Stimulated activated CD4-positive, alpha-beta T cell treated with anti-CD3 and anti-CD28 coated beads, Interleukin-15, amount 100 ng/mL, for 48 hours (primary cell): ENCODE measurements at places on chromosomes 5 and 9.
A peak's percentile ranks its signal among the peaks of the same experiment; 100 is the strongest.

- DNase-seq = peak; percentile 48
Observed at GRCh38 chr5:140175367-140176030, 511 bp downstream of the CYSTM1 start.

- no peak for DNase-seq
Observed at GRCh38 chr5:45440466-45440865, 255.7 kb downstream of the HCN1 start.

DNA sequence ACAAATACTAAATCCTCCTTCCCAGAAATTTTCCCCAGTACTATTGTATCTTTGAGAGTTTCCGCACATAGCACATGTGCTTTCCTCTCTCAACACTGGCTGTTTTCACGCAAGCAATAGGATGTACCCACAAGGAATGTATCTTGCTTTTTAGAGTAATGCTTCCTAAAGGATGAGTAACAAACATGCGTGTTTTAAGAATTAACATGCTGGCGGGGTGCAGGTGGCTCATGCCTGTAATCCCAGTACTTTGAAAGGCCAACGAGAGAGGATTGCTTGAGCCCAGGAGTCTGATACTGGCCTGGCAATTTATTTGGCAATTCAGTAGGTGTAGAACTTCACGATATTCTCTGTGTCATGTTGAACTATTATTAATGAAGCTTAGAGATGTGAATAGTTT lies 4.6 kb downstream of the RUFY1 start:
- no peak for DNase-seq

DNA sequence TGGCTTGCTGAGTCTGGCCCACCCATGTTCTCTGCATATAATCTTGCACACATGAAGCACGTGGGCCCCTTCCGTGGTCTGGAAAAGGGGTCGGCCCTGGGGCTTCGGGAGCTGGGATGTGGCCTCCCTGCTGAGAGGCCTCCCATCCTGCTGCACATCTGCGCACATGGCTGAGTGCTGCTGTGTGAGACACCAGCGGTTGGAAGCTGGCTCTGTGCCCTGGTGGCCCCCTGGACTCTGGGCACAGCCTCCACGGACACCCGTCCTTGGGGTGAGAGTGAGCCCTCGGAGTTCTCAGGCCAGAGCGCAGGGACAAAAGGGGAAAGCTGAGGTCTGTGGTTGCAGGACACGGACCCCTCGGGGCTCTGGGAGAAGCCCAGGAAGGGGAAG lies 115.8 kb downstream of the RXRA start:
- no peak for DNase-seq

DNA sequence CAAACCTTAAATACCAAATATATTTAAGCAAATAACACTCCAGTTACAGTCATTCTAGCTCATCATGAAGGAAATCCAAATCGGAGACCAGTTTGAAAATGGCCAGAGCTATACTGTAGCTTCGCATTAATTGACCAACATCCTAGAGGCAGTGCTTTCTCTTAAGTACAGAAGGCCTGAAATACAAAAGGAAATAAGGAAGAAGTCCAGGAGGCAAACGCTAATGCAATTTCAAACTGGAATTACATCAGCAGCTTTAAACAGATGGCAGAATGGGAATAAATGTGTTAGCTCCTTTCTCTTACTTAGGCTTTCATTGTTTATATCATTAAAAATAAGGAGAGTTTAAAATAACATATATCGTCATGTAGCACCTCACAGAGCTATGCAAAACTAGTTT lies 197.0 kb downstream of the SEC61B start:
- no peak for DNase-seq

- DNase-seq = no peak
Observed at GRCh38 chr9:134918646-134919045, 934 bp upstream of the FCN1 start.

GRCh38 chr5:5359618-5360017 lies 62.9 kb upstream of the ICE1 start:
- DNase-seq = no peak

DNA sequence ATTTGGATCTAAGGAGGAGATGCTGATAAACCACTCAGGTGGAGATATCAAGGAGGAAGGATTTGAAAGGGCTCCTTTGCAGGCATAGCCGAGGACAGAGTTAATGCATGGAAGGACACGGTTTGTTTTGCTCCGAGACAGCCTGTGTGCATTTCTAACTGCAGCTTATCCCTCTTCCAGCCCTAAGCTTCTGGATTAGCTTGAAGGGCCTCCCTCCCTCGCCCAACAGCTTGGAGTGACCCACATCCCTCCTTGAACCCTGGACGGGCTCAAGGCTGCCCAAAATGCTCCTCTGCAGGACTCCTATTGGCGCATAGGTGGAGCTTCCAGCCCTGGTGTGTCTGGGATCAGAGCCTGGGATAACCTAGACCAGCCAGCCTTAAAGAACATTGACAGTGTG lies 66.7 kb downstream of the PPARGC1B start:
- no peak for DNase-seq

DNA sequence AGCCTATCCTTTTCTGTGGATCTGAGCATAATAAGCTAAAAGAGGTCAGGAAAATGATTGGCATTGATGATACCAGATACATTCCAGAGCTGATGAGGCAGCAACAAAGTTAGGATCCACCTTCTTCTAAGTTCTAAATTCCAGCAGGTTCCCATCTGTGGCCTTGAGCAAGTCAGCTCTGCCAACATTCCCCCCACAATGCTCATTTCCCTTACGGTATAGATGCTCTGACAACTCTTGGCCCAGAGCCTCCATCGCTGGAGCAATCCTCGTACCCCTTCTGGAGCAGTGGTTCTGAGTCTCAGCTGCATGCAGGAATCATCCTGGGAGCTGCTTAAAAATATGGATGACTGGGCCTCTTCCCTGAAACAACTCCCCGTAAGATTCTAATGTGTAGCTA lies 78.1 kb downstream of the MED27 start:
- DNase-seq = no peak

- no peak for DNase-seq
Observed at GRCh38 chr5:7869474-7870136, 657 bp downstream of the MTRR start.

DNA sequence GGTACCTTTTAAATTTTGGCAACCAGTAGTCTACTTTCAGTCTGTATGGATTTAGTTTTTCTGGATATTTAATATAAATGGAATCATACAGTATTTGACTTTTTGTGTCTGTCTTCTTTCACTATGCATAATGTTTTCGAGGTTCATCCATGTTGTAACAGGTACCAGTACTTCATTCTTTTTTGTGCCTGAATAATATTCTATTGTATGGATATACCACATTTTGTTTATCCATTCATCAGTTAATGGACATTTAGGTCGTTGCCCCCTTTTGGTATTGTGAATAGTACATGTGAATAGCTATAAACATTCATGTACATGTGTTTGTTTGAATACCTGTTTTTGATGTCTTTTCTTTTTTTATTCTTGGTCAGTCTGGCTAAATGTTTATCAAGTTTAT lies 19.1 kb upstream of the TBCA start:
- DNase-seq = no peak

GRCh38 chr5:166401391-166401790 lies 1890.1 kb upstream of the WWC1 start:
- DNase-seq = no peak

DNA sequence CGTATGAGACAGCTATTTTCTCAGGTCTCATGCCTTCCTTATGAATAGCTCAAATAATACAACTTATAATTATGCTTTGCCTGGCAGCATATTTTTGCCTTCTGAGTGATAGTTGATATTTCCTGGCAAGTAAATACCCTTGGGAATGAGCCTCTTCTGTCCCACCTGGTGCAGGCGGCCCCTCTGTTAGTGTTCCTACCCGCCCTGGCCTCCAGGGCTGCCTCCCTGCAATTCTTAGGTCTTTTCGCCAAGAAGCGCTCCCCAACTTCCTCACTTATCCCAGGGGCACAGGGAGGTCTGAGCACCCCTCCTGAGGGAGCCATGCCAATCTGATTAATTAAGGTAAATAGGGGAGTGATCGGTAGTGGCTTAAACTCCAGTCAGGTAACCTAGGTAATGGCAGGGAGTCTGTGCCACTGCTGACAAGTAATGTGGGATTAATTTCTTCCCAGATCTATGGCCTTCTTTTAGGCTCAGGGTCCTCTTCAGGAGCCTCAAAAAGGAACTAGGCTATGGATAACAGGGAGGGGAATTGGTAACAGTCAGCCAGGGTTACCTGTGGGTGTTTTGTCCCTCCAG lies 81.5 kb downstream of the GALNT10 start:
- no peak for DNase-seq

DNA sequence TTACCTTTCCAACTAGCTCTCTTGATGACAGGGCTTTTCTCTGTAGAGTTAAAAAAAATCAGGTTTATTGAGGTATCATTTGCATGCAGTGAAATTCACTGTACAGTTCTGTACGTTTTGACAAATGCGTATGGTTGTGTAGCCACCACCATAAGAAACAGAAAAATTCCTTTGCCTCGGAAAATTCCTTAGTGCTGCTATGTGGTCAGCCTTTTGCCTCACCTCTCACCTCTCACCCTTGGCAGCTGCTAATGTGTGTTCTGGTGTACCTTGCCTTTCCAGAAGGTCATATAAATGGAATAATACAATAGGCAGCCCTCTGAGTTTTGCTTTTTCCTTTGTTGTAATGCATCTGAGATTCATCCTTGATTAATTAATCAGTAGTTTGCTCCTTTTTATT lies 28.4 kb downstream of the PCSK5 start:
- no peak for DNase-seq

DNA sequence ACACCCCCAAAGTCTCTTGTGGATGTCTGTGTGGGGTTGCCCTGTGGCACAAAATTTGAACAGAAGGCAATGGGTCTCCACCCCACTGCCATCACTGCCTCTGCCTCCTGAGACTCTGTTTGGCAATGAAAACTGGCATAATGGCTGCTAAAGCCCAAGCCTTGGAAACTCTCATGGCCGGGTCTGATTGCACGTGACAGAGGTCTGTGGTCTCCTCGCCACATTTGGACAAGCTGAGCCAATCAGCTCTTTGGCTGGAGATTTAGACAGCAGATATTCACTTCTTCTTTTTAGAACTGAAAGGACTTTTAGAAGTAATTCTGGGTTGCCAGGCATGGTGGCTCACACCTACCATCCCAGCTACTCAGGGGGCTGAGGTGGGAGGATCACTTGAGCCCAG lies 5.5 kb downstream of the GGTA1 start:
- no peak for DNase-seq

GRCh38 chr5:12017007-12017406 lies 112.8 kb upstream of the CTNND2 start:
- DNase-seq = no peak

- no peak for DNase-seq
Observed at GRCh38 chr5:177146891-177147638, 13.5 kb downstream of the NSD1 start.

- DNase-seq = no peak
Observed at GRCh38 chr5:61228691-61229280, 66.5 kb upstream of the SMIM15 start.

GRCh38 chr5:135660826-135661575 lies 82.2 kb upstream of the CXCL14 start:
- no peak for DNase-seq

GRCh38 chr9:20271723-20272122 lies 350.6 kb downstream of the MLLT3 start:
- no peak for DNase-seq

GRCh38 chr5:90917928-90918668 lies 359.5 kb downstream of the ADGRV1 start:
- no peak for DNase-seq

DNA sequence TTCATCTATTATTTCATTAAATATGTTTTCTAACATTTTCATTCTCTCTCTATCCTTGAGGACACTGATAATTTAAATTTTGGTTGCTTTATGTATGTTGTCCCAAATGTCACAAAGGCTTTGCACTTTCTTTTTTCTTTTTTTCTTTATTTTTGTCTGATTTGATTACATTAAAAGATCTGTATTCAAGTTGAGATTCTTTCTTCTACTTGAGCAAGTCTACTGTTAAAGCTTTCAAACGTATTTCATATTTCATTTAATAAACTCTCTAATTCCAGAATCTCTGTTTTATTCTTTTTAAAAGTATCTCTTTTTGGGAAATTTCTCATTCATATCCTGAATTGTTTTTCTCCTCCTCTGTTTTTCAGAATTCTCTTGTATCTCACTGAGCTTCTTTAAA lies 106.5 kb downstream of the GNA14 start:
- no peak for DNase-seq

- DNase-seq = no peak
Observed at GRCh38 chr5:90641528-90641927, 82.9 kb downstream of the ADGRV1 start.

DNA sequence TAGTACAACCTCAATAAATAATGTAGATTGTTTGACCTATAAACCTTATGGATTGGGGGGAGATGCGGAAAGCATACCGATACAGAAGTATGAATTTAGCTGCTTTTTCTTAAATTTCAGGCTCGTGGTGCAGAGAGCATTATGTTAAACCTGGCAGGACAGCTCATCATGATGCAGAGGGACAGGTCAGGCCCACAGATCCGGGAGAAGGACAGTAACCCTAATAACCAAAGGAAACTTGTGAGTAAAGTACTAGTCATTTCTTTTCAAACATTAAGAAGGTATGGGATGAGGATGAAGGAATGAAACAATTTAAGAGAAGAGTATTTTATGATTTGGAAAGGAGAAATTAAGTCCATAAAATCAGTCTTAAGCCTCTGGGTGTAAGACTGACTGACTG lies 70.5 kb downstream of the ERMP1 start:
- no peak for DNase-seq

DNA sequence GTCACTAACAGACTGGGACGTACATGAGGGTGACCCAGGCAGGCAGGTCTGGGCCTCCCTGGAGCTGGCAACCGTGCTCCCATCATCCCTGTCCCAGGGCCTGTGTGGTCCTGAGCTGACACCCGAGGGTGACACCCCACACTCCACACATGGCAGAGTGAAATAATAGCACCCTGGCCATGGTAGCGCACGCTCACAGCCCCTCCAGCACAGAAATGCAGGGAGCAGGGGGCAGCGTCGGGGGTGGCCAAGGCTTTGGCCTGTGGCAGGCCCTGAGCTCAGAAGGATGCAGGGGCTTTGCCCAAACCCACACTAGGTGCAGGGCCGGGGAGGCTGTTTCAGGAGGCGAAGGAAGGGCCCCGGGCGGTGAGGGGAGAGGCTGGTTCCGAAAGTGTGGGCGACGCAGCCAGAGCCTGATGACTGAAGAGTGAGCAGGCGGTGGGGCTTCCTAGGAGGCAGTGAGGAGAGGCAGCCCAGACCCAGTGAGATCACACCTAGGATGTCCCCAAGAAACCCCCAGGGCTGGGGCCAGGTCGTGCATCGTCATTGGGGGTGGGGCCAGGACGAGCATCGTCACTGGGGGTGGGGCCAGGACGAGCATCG lies 12.9 kb downstream of the OR2V2 start:
- peak; percentile 87 for DNase-seq

GRCh38 chr5:73136055-73136562 lies 15.7 kb downstream of the TMEM171 start:
- no peak for DNase-seq

- DNase-seq = no peak
Observed at GRCh38 chr9:89939181-89939580, 334.4 kb downstream of the GADD45G start.

DNA sequence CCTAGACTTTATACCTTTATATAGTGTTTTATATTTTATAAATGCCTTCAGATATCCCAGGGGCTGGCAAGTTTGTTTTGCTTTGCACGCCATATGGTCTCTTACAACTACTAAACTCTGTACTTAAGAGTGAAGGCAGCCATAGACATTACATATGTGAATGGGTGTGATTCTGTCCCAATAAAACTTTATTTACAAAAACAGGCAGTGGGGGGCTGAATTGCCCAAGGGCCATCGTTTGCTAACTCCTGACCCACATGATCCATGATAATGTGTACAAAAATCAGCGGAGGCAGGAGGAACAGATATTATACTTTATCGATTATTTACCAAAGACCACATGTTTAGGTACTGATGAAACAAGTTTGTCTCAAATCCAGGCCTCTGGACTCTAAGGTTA lies 35.8 kb upstream of the ISCA1 start:
- no peak for DNase-seq

- no peak for DNase-seq
Observed at GRCh38 chr9:25939126-25939525, 260.9 kb upstream of the TUSC1 start.
